ENCODE measurements at places on chromosomes 16 and 17.

- no peak for DNase-seq
These were observed 103.7 kb downstream of the GOSR1 start for GRCh38 chr17:30580916-30581315.

DNA sequence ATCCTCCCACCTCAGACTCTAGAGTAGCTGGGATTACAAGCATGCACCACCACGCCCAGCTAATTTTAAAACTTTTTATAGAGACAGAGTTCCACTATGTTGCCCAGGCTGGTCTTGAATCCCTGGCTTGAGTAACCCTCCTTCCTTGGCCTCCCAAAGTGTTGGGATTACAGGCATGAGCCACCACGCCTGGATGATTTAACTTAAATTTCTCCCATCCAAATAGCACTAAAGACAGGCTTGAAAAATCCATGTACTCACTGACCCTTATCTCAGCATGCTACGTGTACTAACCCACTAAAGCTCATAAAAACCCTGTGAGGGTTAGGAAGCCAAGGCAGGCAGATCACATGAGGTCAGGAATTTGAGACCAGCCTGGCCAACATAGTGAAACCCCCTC, 4.6 kb downstream of the SLC5A10 start:
- no peak for DNase-seq

DNA sequence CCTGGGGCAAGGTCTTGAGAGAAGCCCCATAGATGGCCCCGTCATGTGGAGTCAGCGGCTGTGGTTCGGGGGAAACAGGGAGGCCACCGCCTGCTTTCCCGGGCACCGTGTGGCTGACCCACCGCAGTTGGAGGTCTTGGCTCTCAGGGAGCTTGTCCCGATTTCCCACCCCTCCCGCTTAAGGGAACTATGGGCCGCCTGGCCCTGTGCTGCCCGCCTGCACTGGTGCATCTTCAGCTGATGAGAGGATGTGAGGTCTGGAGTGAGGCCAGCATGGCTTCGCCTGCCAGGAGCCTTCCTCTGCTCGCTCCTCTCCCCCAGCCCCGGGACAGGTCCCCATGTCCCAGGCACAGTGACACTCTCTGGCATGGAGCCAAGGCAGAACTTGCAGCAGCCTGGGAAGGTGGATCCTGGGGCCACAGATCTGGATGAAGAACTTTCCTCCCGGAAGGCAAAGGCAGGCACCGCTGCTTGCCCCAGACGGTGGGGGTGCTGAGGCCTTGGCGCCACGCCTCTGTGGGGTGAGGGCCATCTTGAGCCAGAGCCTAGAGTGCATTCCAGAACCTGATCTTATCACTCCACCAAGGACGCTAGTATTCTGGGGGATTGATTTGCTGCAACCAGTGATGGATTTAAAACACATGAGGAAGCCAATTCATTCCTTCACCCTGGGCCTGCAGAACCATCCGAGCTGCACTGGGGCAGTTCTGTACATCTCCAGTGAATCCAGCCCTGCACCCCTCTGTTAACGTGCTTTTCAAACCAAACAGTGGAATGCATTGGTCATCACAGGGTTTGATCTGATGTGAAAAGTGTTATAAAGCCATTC, 178.6 kb upstream of the TNRC6C start:
- peak; percentile 62 for DNase-seq

- peak; percentile 60 for DNase-seq
These were observed 1.1 kb downstream of the CHTF8 start for GRCh38 chr16:69131167-69131838.

DNA sequence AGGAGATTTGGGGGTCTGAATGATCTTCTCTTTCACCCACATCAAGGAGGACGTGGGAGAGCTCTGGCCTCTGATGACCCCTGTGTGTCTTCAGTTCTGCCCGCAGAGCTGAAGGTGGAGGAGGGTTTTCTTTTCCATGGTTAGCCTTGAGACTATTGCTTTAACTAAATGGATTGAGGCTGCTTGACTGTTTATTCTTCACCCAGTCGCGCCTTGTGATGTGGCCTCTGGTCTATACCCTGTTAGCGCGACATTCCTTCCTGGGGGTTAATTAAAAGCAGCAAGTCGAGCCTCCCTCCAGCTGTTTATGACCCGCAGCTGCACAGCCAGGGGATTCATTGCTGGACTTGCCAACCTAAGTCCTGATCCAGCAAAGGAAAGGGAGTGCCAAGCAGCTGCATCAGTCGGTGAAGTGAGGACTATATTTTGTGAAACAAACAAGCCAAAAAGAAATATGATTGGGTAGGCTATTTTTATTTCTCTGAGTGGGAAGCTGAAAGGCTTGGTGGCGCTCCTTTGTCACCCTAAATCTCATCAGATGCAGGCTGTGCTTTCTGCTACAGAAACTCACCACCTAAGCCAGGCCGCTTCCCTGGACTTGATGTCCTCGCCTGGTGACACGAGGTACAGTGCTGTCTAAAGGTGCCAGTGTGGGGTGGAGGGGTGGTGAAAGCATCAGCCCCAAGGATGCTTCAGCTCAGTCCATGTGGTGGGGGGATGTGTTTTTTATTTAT, 11.0 kb upstream of the SEC14L1 start:
- DNase-seq, result peak; percentile 86
